ENCODE measurements at places on chromosomes 6 and 20.

DNA sequence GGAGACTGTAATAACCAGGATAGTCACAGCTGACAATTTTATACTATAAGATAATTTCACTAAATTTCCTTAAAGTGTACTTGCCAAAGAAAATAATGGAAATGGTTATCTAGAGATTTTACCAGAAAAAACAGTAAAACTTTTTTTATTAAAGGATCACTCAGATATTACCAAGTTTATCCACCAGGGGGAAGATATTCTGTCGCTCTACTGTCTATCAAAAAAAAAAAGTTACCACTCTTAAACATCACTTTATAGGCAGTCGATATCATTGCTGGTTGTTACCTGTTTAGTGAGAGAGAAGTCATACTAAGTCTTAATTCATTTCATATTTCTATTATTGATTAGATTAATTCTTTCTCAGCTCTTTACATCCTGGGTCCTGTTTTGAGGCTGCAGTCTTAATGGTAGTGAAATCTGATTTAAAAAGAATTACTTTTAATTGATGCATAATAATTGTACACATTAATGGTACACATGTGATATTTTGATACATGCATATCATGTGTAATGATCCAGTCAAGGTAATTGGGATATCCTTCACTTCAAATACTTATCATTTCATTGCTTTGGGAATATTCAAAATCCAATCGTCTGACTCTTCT lies 18.9 kb downstream of the L3MBTL3 start:
- DNase-seq: no peak

- DNase-seq: no peak
Observed at GRCh38 chr20:49297605-49298530, 20.0 kb upstream of the ZNFX1 start.

DNA sequence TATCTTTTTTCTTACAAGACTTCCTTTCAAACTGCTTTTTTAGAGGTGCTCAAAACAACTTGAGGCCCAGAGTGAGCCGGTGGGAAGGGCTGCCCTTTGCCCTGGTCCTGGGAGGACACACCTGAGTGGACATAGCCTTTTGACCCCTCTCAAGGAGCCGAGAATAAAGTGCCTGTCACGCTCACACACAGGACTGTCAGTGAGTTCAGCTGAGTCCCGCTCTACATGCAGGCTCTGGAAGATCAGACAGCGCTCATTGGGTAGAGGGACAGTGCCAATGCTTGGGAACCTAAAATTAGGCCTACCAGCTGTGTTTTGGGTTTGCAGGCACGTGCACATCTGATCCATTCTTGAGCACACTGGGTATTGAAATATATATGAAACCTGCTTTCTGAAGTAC lies 387.8 kb downstream of the CD83 start:
- DNase-seq: no peak

DNA sequence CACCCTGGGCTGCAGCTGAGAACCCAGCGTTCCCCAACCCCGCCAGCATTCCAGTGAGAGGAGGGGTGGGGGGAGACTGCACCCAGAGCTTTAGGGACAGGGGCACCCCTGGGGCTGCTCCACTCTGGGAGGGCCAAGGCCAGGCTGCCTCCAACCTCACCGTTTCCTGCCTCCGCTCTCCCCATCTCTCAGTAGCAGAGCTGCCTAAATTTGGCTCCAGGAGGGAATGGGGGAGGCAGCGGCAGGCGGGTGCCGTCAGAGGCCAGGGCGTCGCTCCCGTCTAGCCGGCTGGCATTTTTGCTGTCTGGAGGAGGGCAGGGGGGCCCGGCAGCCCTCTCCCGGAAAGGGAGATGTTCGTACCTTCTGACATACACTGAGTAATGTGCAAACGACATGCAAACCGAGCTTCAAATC lies 46.6 kb downstream of the NOL4L start:
- no peak for DNase-seq

DNA sequence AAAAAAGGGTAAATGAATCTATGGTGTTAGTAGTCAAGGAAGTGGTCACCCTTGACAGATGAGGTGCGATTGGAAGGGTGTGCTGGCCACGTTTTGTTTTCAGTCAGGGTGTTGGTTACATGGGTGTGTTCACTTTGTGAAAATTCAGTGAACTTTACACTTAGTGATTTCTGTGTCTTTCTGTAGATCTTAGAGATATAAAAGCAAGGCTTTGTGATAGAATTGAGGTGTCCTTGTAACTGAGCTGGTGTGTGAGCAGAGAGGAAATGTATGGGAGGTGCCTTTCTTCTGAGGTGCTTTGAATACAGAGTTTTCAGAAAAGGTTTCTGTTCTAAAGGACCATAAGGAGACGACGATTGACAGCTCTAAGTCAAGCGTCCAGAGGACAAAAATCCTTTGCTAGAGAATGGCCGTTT lies 90.5 kb downstream of the SAMD3 start:
- DNase-seq: no peak

DNA sequence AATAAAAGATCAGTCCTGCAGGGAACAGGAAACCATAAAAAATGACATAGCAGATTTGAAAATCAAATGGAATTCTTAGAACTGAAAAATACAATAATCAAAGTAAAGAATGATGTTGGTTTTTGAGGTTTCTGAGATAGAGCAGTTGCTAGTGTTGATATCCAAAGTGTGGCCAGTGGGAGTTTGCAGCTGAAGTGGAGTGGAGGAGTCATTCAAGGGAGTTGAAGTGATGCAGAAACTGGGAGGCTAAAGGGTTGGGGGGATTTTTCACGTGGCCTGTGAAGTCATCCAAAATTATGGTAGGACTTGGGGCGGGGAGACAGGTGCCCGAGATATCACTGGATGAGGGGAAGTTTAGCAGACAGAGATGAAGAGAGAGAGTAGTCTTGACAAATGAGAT lies 123.6 kb downstream of the CDC5L start:
- DNase-seq: no peak

GRCh38 chr20:24378661-24379483 lies 90.6 kb upstream of the SYNDIG1 start:
- DNase-seq: no peak

GRCh38 chr20:49854190-49854875 lies 41.7 kb downstream of the SLC9A8 start:
- DNase-seq: no peak

GRCh38 chr6:10884245-10884972 lies 2.4 kb upstream of the SYCP2L start:
- DNase-seq: no peak

DNA sequence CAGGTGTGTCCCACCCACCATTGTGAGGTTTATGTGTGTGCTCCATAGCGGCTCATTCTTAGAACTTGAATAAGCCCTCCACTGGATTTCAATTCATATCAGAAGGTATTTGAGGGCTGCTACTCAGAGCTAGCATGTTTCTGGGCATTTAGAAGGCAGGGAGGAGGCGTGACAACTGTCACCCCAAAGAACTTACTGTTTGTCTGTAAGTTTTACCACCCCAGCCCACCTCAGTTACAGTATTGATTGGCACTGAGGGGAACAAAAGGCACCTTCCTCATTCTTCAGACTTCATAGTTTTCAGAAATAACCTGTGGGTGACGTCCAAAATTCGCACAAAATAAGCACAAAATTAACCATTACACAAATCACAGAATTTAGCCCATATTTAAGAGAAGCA lies 81.7 kb downstream of the KHDC1L start:
- no peak for DNase-seq
